ENCODE measurements at places on chromosomes 1 and 21.
A peak's percentile ranks its signal among the peaks of the same experiment; 100 is the strongest.

DNA sequence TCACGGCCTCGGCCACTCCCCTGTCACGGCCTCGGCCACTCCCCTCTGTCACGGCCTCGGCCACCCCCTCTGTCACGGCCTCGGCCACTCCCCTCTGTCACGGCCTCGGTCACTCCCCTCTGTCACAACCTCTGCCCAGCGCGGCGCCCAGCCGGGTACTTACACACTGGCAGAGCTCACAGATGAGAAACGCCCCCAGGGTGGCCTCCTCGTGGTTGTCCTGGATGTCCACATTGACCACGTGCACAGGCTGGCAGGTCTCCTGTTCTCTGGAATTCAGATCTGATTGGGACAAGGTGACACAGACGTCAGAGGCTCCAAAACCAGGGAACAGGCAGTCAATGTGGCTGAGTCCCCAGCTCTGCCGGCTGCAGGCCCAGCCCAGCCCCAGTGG, 3.3 kb upstream of the TMEM240 start:
- no peak for DNase-seq

DNA sequence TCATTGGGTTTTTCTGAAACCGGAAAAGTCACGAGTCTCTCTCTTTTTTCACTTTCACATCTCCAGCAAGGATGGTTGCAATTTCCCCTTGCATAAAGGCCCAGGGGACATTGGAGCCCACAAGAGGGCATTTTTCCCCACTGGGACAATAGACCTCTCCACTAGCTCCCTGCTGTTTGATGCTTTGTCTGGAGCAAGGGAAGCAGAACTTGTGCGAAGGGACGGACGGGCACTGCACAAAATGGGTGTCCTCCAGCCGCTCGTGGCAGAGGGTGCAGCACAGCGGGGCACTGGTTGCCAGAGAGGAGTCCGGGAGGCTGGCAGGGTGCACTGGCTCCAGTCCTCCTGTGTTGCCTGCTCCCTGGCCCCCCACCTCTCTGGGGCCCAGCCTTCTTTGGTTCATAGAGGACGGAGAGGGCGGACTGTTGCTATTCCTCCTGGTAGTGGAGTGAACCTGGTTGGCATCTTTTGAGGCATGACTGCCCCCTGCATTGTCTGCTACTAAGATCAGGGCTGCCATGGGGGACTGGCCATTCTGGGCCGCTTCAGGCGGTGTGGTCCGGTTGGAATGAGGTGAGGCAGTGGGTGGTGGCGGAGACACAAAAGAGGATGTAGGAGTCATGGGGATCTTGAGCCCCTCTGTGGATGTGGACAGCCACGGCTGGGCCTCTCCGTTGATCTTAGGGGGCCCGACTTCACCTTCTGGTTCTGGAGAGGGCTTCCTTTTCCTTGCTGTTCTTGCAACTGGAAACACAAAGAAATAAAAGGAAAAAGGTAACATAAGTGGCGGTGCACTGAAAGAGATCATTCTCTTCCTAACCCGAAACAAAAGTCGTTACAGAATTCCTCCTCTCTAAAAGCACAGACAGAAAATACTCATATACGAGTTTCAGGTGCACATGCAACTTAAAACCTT, 2.6 kb downstream of the IRF2BP2 start:
- DNase-seq = peak; percentile 96

DNA sequence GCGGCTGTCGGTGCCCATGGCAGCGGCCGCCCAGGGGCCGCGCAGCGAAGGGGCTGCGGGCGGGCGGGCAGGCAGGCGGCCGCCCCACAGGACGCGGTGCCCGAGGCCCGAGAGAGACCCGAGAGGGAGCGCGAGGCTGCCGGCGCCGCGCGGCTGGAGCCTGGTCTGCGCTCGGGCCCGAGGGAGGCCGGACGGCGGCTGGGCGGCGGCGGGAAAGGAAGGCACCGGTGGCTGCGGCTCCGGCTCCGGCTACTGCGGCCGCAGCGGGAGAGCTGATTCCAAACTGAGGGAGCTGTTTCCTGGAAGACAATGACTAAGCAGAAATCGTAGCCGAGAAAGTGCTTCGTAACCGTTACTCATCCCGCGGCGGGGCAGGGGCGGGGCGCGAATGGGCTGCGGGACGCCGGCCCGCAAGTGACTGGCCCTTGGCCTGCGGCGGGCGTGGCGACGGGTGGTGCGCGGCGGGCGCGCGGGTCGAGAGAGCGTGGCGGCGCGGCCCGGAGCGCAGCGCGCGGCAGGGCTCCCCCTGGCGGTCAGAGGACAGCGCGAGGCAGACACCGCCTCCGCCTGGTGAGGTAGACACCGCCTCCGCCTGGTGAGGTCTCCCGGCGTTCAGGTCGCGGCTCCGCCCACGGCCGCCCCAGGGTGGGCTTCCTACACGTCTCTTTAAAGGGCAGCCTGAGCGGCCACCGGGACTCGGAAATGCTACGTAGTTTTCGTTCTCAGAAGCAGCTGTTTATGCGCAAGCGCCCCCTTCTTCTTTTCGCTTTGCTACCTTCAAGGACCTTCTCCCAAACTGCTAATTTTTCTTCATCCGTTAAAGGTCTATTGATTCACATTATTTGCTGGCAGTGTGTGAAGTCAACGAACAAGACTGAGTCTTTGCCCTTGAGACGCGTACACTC, at the start of gene GCLM:
GCLM (minus strand) TSS at position 285 of the 905 bp plus-strand sequence; CDS start at position 18, 267 bp downstream.
- peak; percentile 93 for DNase-seq

DNA sequence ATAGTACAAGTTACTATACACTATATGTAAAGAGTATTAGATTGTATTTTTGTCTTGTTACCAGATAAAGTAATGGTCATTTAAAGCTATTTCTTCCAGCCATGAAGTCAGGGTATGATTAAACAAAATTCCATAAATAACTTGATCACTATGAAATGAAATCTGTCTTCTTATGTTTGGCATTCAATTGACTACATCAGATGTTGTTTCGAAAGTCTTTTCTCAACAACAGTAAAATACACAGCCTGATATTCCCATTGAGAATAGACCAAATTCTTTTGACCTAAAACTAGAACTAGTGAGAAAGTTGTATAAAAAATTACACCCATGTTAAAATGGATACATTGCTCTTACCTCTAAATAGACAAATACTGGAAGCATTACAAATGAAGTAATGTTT, 134.6 kb upstream of the ADAMTS5 start:
- DNase-seq = no peak

GRCh38 chr1:243247901-243248300, 7.2 kb downstream of the CEP170 start:
- no peak for DNase-seq

DNA sequence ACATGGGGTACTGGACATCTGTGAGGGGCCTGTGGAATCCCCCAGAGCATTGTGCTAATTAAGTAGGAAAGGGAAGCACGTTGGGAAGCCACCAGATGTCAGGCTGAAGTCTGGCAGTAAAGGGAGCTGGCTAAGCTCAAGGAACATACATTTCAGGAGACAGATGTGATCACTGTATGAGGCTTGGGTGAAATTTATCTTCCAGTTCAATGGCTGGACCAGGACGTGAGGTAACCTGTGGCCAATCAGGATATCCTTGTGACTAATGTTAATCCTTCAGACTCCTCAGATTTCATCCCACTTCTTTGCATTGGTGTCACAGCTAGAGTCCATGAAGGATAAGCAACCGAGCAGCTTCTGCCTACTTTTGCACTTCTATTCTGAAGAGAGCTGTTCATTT, 110.2 kb upstream of the APP start:
- no peak for DNase-seq

GRCh38 chr1:109304226-109304920, 2.4 kb downstream of the MYBPHL start:
- no peak for DNase-seq

- no peak for DNase-seq
Observed at GRCh38 chr1:204149635-204150565, 1.9 kb downstream of the ETNK2 start.

GRCh38 chr1:223708001-223708359, 4.4 kb upstream of the CAPN2 start:
- peak; percentile 72 for DNase-seq

- DNase-seq = no peak
Observed at GRCh38 chr1:29183287-29183686, 1.6 kb upstream of the SRSF4 start.

GRCh38 chr21:10641107-10641506, 119.7 kb downstream of the TPTE start:
- no peak for DNase-seq
